ENCODE measurements at places on chromosomes 4 and X. TPM values are rescaled to one million over a fixed set of nuclear protein-coding genes. Genes with fewer than 3 reads are reported as not detected.

The HUWE1 gene
- 251 TPM for total RNA-seq

The CFI gene
- not detected for total RNA-seq

The BDH2 gene
- total RNA-seq: 17.2 TPM

The MAGEB10 gene
- not detected for total RNA-seq

The TLR1 gene
- 19.5 TPM for total RNA-seq

The IL1RAPL1 gene
- not detected for total RNA-seq

The MAGEA4 gene
- total RNA-seq: not detected

The S100G gene
- total RNA-seq: not detected

The SLC16A2 gene
- total RNA-seq: not detected

Data from activated CD4-positive, alpha-beta T cell treated with anti-CD3 and anti-CD28 coated beads, Interleukin-2, amount 10 ng/mL, durations not matched to agents 7 days and 5 days (primary cell).